Psoas muscle (tissue), 8 donors: ENCODE measurements at places on chromosomes 6 and 20.

- no peak for DNase-seq
Observed at GRCh38 chr20:24966317-24967012, 17.4 kb downstream of the CST7 start.

- no peak for DNase-seq
Observed at GRCh38 chr6:134049176-134049575, 3.2 kb downstream of the SLC2A12 start.

- no peak for DNase-seq
Observed at GRCh38 chr6:34018961-34019606, 126.8 kb downstream of the GRM4 start.

DNA sequence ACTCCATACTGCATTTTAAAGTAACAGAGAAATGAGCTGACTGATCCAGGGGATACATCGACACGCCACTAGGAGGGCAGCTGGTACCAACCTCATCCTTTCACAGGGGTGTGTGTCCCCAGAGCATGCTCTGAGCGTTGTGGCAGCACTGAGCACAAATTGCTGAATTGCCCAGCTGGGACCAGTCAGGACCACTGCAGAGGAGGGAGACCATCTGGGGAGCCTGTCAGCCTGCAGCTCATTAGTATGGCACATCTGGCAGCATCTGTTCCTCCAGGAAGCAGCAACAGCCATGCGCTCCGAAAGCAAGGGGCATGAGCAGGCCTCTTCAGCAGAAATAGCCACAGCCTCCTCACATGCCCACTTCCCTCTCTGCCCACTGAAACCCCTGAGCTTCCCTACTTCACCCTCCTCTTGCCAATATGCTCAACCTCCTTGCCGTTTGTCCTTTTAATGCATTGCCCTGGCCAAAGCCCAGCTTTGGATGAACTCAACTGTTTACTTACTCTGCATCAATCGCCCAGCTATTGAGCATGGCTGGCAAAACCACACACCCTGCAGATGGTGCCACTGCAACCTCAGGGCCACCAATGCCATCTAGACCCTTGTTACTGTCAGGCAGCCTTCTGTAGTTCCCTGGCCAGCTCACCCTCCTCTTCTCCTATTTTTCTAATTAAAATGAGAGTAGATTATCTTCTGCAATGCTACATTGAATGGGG lies 77.6 kb upstream of the NEDD9 start:
- DNase-seq = no peak

DNA sequence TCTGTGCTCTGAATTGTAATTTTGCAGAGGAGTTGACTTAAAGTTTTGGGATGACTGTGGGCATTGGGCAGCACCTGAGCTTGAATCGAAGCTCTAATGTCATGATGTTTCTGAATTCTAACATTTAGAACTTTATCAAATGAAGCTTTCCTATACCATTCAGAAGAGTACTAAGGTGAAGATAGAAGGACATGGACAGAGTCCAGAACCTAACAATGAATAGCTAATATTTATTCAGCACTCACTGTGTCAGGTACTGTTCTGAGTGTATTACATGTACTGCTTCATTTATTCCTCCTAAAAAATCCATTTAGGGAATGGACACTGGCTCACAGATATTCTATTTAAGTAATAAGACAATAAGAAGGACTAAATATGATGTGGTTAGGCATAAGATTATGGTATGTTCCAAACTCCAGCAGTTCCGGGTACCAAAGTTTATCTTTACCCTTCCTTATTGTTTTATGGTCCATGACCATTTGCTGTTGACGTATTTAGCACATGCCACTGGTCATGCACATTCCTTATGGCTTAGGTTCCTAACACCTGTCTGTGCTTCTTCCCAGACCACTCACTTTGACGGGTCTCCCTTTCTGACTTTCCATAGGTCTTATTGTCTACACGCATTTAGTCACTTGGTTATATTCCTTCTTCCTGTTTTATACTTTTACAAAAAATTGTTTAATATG lies 20.3 kb downstream of the BCKDHB start:
- no peak for DNase-seq

- no peak for DNase-seq
Observed at GRCh38 chr6:33251395-33252012, 20.2 kb downstream of the VPS52 start.

DNA sequence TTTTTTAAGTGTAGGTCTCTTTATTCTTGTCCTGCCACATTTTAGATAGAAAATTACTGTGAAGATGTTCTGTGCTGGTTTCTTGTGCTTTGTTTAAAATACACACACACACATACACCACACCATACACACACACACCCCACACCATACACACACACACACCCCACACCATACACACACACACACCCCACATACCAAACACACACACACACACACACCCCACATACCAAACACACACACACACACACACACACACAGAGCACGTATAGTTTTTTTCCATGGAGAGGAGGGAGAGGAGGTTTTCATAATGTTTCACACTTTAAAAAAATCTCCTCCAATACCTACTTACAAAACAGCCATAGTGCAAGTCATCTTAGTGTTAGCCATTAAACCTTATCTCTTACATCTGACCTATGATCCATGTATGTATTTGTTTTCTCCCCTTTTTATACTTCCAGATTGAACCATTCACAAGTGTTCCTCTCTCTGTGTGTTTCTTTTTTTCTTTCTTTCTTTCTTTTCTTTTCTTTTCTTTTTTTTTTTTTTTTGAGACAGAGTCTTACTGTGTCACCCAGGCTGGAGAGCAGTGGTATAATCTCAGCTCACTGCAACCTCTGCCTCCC lies 19.7 kb upstream of the CITED2 start:
- no peak for DNase-seq

DNA sequence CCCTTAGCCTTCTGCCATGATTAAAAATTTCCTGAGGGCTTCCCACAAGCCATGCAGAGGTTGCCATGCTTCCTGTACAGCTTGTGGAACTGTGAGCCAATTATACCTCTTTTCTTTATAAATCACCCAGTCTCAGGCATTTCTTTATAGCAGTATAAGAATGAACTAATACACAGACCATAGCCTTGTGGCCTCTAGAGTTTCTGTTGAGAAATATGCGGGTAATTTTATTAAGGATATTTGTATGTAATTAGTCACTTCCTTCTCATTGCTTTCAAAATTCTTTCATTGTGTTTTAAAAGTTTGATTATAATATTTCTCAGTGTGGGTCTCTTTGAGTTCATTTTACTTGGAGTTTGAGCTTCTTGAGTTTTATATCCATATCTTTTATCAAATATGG lies 484.9 kb downstream of the COL12A1 start:
- DNase-seq = no peak

DNA sequence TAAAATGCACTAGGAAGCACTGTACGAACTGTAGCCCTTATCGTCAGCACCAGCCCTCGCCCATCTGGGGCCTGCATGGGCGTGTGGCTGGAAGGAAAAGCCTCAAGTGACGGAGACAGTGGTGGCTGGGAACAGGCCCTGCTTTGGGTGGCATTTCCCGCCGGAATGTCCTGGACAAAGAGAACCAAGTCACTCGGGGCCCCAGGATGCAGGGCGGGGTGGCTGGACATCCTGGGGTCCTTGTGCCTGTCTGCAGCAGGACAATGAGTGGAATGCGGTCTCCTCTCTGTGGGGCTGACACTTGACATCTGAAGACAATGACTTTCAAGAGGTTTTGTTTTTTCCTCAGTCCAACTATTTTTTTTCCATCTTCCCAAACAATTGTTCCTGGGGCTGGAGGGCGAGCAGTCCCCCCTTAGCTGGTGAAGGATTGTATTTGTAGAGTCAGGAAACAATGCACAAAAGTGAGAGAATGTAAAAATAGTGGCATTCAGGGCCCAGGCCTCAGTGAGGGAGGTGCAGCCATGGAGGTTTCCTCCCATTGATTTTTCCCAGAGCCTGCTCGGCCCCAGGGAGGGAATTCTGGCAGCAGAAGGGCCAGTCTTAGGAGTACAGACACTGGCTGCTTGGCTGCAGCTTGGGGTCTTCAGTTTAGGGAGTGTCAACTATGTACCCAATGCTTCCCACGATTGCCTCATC lies 64.4 kb downstream of the PREX1 start:
- DNase-seq = no peak

- no peak for DNase-seq
Observed at GRCh38 chr20:47934761-47935160, 149.5 kb upstream of the SULF2 start.

DNA sequence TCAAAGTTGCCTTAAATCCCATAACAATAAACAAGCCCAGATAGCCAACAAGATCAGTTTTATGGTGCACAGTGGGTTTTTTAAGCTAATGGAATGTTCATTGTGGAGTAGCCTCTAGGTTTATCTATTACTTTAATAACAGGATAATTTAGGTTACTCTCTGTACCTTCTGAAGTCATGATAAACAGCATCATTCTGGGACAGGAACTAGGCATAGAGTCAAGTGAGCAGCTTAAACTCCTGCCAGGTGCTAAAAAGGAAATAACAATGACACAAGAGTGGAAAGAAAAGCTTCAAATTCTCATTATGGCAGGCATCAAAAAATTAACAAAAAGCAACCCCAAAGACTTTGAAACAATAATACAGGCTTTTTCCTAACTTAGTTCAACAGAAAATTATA lies 228.8 kb downstream of the HACE1 start:
- DNase-seq = no peak

GRCh38 chr6:128712898-128713297 lies 170.0 kb upstream of the LAMA2 start:
- DNase-seq = no peak

- no peak for DNase-seq
Observed at GRCh38 chr20:57522380-57523140, 2.4 kb downstream of the CTCFL start.

DNA sequence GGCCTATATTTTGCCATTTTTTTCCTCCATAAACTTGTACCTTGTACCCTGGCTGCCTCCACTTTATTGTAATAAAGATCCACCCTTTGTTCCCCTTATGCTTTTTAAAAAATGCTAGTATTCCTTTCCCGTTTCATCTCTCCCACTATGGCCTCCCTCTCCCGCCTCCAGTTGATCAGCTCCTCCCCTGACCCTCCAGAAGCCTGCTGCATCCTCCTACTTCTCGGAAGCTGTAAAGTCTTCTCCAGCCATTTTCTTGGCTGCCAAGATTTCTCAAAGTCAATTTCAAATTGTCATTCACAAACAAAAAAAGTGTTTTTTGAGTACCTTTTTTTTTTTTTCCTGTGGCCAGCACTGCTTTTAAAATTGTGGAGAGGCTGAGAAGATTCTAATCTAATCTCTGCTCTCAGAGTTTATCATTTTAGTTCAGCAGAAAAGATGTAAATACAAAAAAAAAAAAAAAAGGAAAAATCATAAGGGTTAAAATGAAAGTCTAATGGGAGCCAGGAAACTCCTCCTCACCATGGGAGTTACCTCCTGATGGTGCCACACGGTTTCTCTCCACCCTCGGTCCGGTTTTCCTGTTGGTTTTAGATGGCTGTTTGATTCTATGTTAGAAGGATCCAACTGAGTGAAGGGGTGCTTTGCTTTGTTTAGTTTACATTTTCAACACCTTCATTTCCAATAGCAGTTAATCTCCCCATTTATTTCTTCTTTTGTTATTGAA lies 103.0 kb upstream of the KCNK16 start:
- DNase-seq = no peak

- no peak for DNase-seq
Observed at GRCh38 chr6:5778317-5778857, 228.3 kb downstream of the NRN1 start.

DNA sequence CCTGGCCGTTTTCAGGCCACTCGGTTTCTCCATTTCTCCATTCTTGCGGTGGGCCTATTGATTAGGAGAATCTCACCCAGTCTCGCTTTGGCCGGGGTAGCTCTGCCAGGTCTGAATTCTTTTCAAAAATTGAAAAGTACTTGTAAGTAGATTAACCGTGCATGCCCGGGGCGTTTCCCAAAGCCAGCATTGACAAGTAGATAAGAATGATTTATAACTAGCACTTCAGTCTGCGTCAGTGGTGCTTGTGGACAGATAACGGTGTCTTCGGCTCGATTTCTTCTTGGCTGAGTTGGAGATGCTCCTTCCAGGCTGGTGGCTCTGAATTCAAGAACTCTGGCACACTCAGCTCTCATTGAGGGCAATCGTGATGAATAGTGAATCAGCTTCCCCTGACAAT lies 29.0 kb downstream of the SLC24A3 start:
- no peak for DNase-seq

GRCh38 chr6:133359760-133360159 lies 118.6 kb downstream of the EYA4 start:
- no peak for DNase-seq

DNA sequence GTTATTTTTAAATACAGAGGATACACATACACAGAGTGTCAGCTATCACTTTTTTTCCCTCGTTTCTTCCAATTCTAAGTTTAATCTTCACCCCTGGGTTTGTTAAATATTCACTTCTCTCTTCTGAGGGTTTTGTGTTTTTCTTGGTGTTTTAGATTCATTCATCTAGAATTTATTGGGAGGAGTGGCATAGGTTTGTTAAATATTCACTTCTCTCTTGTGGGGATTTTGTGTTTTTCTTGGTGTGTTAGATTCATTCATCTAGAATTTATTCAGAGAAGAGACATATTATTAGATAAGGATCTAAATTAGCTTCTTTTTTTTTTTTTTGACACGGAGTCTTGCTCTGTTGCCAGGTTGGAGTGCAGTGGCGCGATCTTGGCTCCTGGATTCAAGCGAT lies 3.9 kb downstream of the GTF2H5 start:
- DNase-seq = no peak

GRCh38 chr6:34095741-34096140 lies 50.1 kb downstream of the GRM4 start:
- DNase-seq = no peak

- DNase-seq = no peak
Observed at GRCh38 chr6:2978923-2979322, 7.6 kb upstream of the SERPINB6 start.

- no peak for DNase-seq
Observed at GRCh38 chr6:163533443-163533842, 118.9 kb downstream of the QKI start.

DNA sequence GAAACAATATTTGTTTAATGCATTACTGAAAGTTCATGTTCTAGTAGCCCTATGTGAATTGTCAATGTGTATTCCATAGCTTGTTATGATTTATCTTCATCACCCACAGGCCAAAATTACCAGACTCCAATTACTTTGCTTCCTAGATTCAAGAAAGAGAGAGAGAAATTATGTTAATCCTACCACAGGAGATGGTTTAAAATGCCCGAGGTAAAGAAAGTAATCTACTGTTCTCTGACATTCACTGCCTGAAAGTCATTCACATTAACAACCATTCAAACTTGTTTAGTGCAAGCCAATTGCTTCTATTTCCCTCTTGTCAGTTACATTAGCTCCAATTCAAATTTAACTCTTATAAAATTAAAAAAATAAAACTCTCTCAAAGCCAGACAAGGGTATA lies 260.4 kb upstream of the THEMIS start:
- DNase-seq = no peak

DNA sequence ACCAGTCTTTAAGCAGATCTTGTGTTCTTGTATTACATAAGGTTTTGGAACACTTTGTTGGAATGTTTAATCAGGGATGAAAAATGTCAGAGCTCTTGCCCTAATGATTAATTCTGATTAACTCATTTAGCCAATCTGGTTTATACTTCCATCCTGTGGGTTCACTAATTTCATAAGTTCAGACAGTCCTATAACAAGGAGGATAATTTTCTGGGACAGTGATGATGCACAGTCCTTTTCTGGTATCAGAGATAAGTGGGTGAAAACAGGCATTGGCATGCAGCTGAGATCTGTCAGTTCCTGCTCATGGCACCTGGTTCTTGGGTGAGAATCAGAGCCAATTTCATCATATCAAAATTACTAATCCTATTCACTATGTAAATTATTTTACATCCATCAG lies 125.0 kb upstream of the LAMA2 start:
- no peak for DNase-seq
